ENCODE measurements at places on chromosomes 12 and 14.

DNA sequence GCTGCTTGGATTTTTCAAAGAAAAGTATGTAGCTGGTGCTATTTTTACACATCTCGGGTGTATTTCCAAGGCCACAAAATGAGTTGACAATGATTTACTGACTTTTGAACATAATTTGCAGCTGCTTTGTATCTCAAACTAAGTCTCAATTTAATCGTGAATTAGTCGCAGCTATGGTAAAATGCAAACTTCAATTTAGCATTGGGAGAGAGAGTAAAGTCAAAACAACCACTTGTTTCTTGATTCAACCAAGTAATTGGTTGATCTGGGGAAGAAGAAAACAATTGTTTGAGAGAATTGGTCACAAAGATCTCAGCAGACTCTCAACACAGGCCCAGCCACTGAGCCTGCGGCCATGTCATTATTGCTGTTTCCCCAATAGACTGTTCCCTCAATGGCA is 75.0 kb upstream of the DYRK2 start:
- no peak for DNase-seq

- DNase-seq, result no peak
Measured at GRCh38 chr12:27524494-27524835, 459 bp downstream of the PPFIBP1 start.

- no peak for DNase-seq
Measured at GRCh38 chr12:113305281-113305856, 29.5 kb downstream of the SLC8B1 start.

- DNase-seq, result peak; percentile 98
Measured at GRCh38 chr12:8057839-8058238, 8.3 kb downstream of the C3AR1 start.

- no peak for DNase-seq
Measured at GRCh38 chr12:17928708-17929366, 161.2 kb downstream of the RERGL start.

GRCh38 chr14:96698960-96699539 is 98.1 kb upstream of the VRK1 start:
- peak; percentile 11 for DNase-seq

DNA sequence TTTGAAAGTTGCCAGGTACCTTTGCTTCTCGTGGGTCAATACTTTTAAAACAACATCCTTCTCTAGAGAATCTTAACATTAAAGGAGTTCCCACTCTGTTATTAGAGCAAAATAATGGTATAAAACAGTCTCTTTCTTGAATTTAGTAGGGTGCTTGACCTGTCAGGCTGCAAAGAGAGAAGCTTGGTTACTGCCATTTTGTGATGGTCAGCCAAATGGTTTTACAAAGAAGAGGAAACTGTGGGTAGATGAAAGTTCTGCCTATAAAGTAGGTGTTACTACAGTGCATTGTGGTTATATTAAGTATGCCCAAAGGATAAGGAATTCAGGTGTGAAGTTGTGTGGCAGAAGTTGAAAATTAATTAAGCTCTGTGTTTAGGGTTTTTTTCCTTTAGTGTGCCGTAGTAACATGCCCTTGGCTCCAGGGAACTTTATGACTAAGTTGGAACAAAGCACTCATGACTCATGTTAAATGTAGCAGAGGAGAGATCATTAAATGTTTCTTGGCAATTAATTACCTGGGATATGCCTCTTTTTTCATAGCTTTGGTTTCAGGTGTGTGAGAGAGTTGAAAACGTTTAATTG is 354.0 kb upstream of the KITLG start:
- no peak for DNase-seq

DNA sequence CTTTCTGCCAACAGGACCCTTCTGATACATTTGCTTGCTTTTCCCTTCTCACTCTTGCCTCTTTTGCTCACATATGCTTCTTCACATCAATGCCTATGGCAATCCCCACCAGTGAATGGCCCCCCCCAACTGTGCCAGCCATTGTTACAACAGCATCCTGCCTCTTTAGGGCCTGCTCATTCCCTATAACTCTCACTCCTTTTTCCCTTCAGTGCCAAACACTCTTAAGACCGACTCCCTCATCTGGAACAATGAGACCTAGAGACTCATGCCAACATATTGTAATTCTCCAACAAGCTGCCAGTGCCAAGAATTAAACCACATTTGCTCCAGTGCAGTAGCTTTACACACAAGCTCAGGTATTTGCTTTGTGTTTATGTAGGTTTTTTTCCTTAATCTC is 189.0 kb downstream of the SOX5 start:
- no peak for DNase-seq

GRCh38 chr12:62659453-62660295 is 193.0 kb downstream of the MON2 start:
- DNase-seq, result no peak

GRCh38 chr14:32770422-32770821 is 168.3 kb upstream of the NPAS3 start:
- DNase-seq, result no peak

DNA sequence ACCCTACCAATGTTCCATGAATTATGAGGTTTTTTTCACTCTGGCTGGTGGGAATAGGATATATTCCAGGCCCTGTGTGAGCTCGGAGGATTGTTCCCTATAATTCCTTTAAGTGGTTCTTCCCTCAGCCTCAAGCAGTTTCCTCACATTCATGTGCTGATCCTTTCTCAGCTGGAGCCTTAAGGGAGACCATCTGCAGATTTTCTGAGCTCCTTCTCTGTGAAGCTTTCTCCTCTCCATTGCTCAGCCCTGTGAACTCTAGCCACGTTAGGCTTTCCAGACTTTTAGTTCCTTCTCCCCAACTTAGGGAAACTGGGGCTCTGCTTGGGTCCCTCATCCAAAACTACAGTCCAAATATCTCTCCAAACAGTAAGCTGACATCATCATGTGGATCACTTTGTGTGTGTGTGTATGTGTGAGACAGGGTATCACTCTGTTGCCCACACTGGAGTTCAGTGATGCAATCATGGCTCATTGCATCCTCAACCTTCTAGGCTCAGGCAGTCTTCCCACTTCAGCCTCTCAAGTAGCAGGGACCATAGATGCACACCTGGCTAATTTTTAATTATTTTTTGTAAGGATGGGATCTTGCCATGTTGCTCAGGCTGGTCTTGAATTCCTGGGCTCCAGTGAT is 219.5 kb upstream of the OTX2 start:
- DNase-seq, result no peak

- DNase-seq, result peak; percentile 65
Measured at GRCh38 chr12:113413488-113413939, 8.7 kb upstream of the SDSL start.

DNA sequence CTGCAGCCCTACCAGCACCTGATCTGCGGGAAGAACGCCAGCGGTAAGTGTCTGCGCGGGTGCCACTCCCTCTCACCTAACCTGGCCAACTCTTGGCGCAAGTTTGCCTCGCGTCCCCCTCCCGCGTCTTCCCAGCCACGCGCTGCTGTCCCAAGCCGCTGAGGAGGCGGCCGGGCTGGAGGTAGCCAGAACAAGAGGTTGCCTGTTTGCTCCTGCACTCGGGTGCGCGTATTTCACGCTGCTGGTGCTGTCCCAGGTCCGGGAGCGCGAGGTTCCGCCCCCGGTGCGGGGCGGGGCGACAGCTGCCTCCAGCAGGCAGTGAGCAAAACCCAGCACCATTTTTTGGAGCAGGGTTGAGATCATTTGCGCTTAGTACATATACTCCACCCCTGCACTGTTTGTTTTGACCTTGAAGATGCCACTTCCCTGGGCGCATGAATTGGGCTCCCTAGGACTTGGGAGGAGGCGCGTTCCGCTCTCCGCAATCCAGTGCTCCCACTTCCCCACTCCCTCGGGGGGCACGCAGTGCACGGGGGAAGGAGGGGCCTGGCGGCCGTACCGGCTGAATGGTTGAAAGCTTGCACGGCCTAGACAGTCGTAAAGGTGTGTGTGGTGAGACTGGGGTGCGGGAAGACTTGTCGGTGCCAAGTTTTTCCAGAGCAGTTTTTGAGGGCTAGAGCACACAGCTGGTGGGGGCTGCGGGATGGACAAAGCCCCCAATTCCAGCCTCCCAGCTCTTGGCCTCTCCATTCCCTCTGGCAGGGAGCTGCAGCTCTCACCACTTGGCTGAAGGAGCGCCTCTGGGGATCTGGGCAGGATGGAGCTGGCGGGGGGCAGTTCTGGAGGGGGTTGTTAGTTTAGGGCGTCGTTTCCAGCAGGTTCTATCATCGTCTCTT is 226.9 kb upstream of the CRY1 start:
- peak; percentile 55 for DNase-seq

- DNase-seq, result no peak
Measured at GRCh38 chr12:56326533-56326932, 7.3 kb downstream of the PAN2 start.

DNA sequence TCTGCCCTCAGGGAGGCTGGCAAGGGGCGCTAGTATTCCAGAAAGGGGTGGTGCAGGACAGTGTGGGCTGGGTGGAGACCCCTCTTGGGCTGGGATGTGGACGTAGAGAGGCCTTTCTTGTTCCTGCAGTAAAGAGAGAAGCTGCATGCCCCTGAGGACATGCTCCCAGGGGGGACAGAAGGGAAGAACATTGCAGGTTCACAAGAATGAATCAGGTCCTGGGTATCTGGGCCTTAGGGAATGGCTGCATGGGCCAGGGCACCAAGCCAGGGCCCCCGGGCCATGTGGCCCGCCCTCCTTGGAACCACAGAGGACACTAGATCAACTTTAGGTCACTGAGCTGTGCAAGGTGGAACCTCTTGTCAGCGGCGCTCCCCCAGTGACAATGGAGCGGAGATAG is 51.8 kb downstream of the ZNF664 start:
- DNase-seq, result no peak

GRCh38 chr12:25319233-25319984 is 68.7 kb upstream of the KRAS start:
- no peak for DNase-seq

DNA sequence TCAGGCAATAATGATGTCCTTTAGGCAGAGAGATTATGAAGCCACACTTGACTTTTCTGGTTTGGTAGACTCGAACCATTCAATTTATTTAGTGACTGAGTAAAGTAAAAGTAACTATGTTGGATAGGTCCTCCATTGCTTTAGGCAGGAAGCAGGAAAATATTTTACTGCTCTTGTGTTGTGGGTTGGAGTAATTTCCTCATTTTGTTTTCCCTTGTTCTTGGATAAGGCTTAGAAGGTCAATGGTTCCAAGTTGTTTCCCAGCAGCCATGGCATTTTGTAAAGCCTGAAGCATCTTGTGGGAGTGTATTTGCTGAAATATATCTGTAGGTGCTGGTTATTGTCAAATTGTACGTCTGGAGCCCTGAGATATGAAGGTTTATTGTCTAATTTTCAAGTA is 161.2 kb upstream of the SLC38A2 start:
- DNase-seq, result no peak

DNA sequence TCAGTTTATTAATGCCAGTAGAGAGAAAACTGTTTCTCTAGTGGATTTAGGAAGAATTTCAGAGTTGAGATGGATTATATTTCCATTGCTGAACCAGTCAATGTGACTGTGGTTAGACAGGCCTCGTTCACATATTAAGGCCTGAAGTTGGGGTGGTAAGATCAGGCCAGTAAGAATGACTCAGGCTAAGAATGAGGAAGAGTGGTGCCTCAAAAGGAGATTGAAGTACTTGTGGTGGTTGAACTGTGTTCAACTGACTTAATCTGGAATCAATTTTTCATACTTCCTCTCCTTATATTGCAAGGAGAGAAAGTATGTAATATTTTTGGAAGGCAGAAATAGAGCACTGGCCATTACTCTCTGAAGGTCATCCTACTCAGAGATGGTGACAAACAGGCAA is 37.8 kb upstream of the ATF7IP start:
- DNase-seq, result peak; percentile 75
